ENCODE measurements at places on chromosomes 16 and 17. TPM values are rescaled to one million over a fixed set of nuclear protein-coding genes. Genes with fewer than 3 reads are reported as not detected.

DNA sequence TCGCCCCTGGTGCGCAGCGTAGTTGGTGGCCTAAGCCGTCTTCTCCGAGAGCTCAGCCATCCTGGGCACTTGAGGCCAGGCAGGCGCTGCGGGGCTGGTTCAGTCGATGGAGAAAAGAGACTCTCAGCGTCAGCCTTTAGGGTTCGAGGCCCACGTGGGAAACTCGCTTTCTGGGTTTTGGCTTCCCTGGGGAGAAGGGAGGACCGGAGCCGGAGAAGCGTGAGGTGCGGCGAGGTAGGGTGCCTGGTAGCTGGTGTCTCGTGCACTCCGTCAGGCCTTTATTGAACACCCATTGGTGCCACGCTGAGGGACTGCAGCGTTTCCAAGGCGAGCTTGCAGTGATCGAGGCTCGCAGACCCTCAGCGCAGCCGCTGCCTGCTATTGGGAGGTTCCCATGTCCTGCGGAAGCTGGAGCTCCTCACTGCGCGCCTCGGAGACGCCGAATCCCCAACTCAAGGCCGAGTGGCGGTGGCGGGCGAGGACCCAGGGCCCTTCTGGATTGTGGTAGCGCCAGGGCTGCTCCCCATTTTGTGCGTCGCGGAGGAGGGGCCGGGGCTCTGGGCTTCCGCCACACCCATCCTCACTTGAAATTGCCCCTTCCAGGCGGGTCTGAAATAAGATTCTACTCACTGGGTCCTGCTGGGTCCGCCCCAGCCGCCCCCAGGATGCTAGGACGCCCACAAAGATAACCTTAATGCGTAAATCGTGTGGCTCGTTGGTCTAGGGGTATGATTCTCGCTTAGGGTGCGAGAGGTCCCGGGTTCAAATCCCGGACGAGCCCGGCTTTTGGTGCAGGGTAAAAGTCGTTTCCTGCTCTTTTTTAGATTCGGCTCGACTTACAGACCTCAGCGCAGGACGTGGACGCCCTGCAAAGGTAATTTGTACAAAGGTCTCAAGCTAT is 1.2 kb downstream of the OR1F1 start:
- peaks cover 17% of the 10 kb centered on the region for H3K27me3 ChIP-seq
- peak overlapping the region; percentile 81 for H3K27ac ChIP-seq
- peak; percentile 72 for DNase-seq
- H3K4me3 ChIP-seq, result peak overlapping the region; percentile 94

The RAB26 gene
- 0.47 TPM for total RNA-seq

- no peak for DNase-seq
- H3K4me3 ChIP-seq, result no peak overlapping the region
- H3K27me3 ChIP-seq, result peaks cover 2% of the 10 kb centered on the region
- peaks cover 15% of the 10 kb centered on the region for H3K36me3 ChIP-seq
- H3K4me1 ChIP-seq, result peaks cover 3% of the 10 kb centered on the region
These were observed 87.5 kb downstream of the SEC14L1 start for GRCh38 chr17:77228241-77228752.

DNA sequence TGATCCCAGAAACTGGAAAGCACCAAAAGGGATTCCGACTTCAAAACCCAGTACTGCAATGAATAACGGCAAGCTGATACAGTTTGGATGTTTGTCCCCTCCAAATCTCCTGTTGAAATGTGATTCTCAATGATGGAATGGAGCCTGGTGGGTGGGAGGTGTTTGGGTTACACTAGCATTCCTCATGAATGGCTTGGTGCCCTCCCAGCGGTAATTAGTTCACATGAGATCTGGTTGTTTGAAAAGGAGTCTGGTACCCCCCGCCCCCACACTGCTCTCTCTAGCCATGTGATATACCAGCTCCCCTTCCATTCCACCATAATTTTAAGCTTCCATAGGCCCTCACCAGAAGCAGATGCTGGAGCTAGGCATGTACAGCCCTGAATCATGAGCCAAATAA is 40.1 kb downstream of the RANBP10 start:
- H3K27me3 ChIP-seq, result peaks cover 2% of the 10 kb centered on the region
- no peak overlapping the region for H3K4me3 ChIP-seq
- H3K36me3 ChIP-seq, result peaks cover 13% of the 10 kb centered on the region
- H3K4me1 ChIP-seq, result peaks cover 9% of the 10 kb centered on the region

The TP53TG3B gene
- not detected for total RNA-seq

The ZNF778 gene
- 6.8 TPM for total RNA-seq

The PLD6 gene
- 1.7 TPM for total RNA-seq

- DNase-seq, result peak; percentile 73
- no peak overlapping the region for H3K27ac ChIP-seq
- H3K4me1 ChIP-seq, result peaks cover 20% of the 10 kb centered on the region
- H3K36me3 ChIP-seq, result peaks cover 13% of the 10 kb centered on the region
- no peak overlapping the region for H3K4me3 ChIP-seq
- H3K27me3 ChIP-seq, result no peaks in the 10 kb centered on the region
These were observed 28.7 kb downstream of the MPG start for GRCh38 chr16:106623-107324.

DNA sequence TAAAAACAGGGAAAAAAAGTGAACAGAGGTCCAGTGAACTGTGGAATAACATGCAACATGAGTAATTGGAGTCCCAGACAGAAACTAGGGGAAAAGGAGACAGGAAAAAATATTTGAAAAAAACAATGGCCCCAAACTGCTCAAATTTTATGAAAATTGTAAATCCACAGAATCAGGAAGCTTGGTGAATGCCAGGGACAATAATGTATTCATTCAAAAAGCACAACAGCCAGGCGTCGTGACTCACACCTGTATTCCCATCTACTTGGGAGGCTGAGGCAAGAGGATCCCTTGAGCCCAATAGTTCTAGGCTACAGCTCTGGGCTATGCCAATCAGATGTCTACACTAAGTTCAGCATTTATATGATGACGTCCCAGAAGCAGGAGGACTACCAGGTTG is 23.7 kb downstream of the NCOR1 start:
- peaks cover 29% of the 10 kb centered on the region for H3K36me3 ChIP-seq
- no peak overlapping the region for H3K4me3 ChIP-seq

- no peak overlapping the region for H3K27ac ChIP-seq
- H3K4me3 ChIP-seq, result no peak overlapping the region
These were observed 301.1 kb upstream of the FOXF1 start for GRCh38 chr16:86209202-86209601.

DNA sequence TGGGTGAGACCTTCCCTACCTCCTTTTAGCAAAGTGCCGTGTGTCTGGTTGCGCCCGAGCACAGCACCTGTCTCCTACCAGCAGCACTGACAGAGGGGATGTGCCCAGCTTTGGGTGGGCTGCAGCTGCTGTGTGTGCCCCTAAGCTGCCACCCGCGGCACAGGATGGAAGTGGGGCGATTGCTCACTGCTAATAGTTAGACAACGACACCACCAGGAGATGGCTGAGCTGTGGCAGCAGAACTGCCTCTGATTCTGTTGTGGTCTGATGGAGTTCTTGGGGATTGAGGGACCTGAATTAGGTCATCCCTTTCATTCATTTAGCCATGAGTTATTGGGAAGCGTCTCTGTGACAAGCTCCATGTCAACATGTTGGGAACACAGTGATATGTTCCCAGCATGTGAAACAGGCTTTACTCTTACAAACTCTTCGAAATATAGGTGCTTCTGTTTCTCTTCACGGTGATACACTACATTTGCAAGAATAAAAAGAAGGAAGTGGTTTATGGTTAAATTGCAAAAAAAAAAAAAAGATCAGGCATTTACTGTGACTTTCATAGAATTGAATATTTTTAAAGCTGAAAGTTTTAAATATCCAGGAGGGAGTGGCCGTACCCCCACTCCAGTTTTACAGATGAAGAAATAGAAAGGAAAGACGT is 184.4 kb downstream of the MAF start:
- H3K4me3 ChIP-seq, result no peak overlapping the region
- no peak overlapping the region for H3K27ac ChIP-seq
- H3K36me3 ChIP-seq, result 0 out of 2 replicates have a peak, but pooled peaks cover 4% of the 10 kb centered on the region
- H3K4me1 ChIP-seq, result no peaks in the 10 kb centered on the region
- DNase-seq, result no peak

DNA sequence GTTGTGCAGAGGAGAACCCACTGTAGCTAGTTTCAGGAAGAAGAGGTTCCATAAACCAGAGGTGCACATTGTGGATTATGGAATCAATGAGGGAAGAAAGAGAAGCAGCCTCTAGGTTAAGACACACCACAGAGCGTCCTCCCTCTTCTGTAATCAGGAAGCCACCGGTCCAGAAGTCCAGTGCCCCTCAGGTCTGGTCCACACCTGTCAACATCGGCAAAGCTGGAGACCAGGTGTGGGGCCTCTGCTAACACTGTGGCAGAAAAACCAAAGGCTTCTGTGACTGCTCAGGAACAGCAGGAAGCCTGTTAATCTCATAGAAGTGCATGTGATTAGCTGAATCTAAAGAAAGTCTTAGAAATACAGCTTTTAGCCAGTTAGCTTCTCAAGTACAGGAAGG is 23.3 kb downstream of the LIMD2 start:
- peaks cover 23% of the 10 kb centered on the region for H3K4me1 ChIP-seq
- peaks cover 5% of the 10 kb centered on the region for H3K36me3 ChIP-seq
- peaks cover 2% of the 10 kb centered on the region for H3K27me3 ChIP-seq
- DNase-seq, result no peak

DNA sequence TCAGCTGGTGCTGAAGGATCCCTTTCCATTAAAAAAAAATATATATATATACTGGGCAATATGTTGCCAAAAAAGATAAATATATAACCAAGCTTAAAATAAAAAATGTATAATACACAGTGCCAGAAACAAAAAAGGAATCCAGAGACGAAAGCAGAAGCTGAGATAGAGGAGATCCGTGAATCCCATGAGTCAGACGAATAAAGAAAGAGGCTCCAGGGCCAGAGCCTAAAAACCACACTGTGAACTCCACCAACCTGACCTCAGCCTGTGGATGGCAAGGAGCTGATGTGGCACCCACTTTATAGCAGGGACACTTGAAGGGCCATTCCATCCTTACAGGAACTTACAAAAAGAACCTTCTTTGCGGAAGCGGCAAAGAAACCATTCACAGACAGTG is 34.8 kb downstream of the PITPNM3 start:
- no peak overlapping the region for H3K4me3 ChIP-seq
- no peak for DNase-seq
- H3K27ac ChIP-seq, result no peak overlapping the region

- H3K27ac ChIP-seq, result 0 out of 2 replicates have a peak overlapping the region, but pooled peaks have one; percentile 26
- no peak overlapping the region for H3K4me3 ChIP-seq
- peaks cover 62% of the 10 kb centered on the region for H3K4me1 ChIP-seq
- H3K27me3 ChIP-seq, result peaks cover 5% of the 10 kb centered on the region
- H3K36me3 ChIP-seq, result 0 out of 2 replicates have a peak, but pooled peaks cover 4% of the 10 kb centered on the region
- DNase-seq, result no peak
These were observed 66.9 kb downstream of the RAI1 start for GRCh38 chr17:17748179-17748578.

- no peaks in the 10 kb centered on the region for H3K4me1 ChIP-seq
- H3K36me3 ChIP-seq, result no peaks in the 10 kb centered on the region
- no peak for DNase-seq
These were observed 97.7 kb downstream of the GSG1L start for GRCh38 chr16:27965801-27966200.

DNA sequence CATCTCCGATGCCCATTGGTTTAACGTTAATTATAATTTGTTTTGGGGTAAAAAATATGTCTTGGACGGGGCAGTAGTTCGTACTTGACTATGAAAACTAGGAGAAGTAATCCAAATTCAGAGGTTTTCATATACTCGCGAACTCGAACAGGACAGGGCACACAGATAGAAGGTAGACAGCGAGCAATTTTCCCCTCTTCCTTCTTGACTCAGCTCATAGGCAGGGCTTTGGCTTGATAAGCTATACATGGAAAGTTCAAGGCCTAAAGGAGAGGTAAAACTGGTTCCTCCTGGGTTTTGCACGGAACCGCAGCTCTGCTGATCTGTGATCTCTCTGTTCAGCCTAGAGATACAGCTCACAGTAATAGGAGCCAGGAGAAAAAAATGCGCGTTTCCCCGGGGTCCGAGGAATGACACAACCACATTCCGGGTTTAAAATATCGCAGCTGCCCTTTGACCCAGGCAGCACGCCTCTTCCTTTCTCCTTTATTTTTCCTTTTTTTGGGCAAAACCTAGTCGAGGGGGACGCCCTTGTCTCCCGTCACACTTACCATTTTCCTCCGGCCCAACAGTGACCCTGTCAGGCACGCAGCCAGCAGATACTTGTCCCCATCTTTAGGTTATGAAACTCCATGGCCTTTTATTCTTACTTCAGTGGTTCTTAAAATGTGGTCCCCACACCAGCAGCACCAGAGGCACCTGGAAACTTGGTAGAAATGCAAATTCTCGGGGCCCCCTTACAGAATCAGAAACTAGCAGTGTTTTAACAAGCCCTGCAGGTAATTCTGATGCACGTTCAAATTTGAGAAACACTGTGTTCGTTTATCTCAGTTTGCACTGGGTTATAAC is 1.7 kb upstream of the LASP1 start:
- peak overlapping the region; percentile 80 for H3K27ac ChIP-seq
- H3K36me3 ChIP-seq, result peaks cover 20% of the 10 kb centered on the region
- peaks cover 54% of the 10 kb centered on the region for H3K4me1 ChIP-seq
- peaks cover 14% of the 10 kb centered on the region for H3K27me3 ChIP-seq

The CPHXL2 gene
- total RNA-seq, result not detected

GRCh38 chr17:45251931-45252330 is 10.0 kb downstream of the SPATA32 start:
- H3K36me3 ChIP-seq, result no peaks in the 10 kb centered on the region
- DNase-seq, result no peak

The ERN2 gene
- total RNA-seq, result not detected

DNA sequence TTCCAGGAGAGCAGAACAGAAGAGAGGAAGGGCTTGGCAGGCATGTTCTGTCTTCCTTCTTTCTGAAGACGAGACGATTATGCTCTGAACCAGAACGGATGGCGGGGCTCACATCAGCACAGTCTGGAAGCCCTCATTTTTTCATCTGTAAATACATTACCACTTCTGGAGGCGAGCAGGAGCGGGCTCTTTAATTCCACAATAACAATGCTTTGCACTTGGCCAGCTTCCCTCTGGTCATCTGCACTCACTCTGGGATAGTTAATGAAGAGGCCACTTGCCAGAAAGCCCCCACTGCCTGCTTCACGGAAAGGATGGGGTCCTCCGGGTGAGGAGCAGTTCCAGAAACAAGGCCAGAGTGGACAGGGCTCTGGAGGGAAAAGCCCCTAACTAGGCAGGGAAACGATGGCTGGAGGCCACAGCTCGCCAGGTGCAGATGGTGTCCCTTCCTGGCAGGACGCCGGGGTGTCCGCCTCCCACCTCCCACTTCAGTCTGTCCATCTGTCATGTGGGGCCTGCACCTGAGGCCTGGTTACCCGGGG is 13.1 kb upstream of the BCAR1 start:
- H3K27me3 ChIP-seq, result no peaks in the 10 kb centered on the region
- H3K4me3 ChIP-seq, result peak overlapping the region; percentile 88
- no peak for DNase-seq
- H3K4me1 ChIP-seq, result peaks cover 54% of the 10 kb centered on the region

- H3K4me1 ChIP-seq, result peaks cover 24% of the 10 kb centered on the region
These were observed 16.6 kb downstream of the KCTD2 start for GRCh38 chr17:75063626-75064025.

The TXNDC11 gene
- 45.0 TPM for total RNA-seq

The INCA1 gene
- total RNA-seq, result 1.1 TPM

- peak; percentile 75 for DNase-seq
- peaks cover 7% of the 10 kb centered on the region for H3K4me1 ChIP-seq
- no peak overlapping the region for H3K4me3 ChIP-seq
- H3K36me3 ChIP-seq, result no peaks in the 10 kb centered on the region
- no peak overlapping the region for H3K27ac ChIP-seq
- peaks cover 34% of the 10 kb centered on the region for H3K27me3 ChIP-seq
These were observed 44.4 kb upstream of the MED13 start for GRCh38 chr17:62109378-62109902.

GRCh38 chr16:19555938-19556771 is 652 bp downstream of the VPS35L start:
- H3K27ac ChIP-seq, result peak overlapping the region; percentile 95
- peak overlapping the region; percentile 93 for H3K4me3 ChIP-seq
- peaks cover 2% of the 10 kb centered on the region for H3K27me3 ChIP-seq
- peaks cover 13% of the 10 kb centered on the region for H3K4me1 ChIP-seq
- DNase-seq, result peak; percentile 35

- H3K4me1 ChIP-seq, result peaks cover 67% of the 10 kb centered on the region
- H3K27ac ChIP-seq, result peak overlapping the region; percentile 79
- DNase-seq, result no peak
- H3K36me3 ChIP-seq, result no peaks in the 10 kb centered on the region
These were observed 19.7 kb upstream of the ARHGAP17 start for GRCh38 chr16:25034911-25035310.

The CCL1 gene
- total RNA-seq, result not detected
